T-helper 2 cell (primary cell): ENCODE measurements at places on chromosomes 16 and 17.

DNA sequence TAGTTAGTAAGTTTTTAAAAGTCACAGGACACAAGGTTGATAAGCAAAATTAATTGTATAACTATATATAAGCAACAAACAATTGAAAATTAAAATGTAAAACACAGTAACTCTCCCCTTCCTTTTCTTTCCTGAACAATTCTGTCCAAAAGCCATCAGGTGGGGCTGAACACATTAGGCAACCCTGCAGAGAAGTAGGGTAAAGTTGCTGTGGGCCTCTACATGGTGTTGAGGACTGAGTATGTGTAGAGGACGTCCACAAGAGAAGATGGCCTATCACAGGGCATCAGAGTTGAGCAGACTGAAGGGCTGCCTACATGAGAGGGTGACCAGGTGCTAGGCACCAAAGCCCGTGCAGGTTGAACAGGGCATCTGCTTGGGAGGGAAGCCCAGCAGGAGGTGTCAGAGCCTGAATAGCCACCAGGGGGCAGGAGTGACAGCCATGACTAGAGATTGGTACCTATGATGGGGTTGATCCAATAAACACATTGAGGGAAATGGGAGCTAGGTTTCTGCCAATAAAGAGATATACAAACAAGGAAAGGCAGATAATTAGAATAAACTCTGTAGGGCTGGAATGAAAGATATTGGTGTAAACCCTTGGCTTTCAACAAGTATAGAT is 415.1 kb downstream of the NPIPA8 start:
- DNase-seq: peak; percentile 11

GRCh38 chr17:77606146-77606864 is 352.2 kb upstream of the TNRC6C start:
- DNase-seq: no peak

DNA sequence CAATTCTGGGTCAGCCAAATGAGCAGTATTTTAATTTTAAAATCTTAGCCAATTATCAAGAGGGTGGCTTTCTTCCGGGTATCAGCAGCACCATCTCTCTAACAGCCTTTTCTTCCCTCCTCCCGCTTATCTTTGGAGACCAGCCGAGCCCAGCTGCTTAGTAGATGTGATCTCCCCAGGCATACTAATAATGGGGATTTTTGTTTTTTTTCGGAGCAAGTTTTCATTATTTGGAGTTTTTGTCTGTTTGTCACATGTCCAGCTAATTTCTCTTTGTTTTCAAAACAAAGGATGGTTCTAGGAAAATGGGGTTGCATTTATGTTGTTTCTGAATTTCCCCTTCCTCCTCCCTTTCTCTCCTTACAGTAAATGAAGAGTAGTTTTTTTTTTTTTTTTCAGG is 170.5 kb upstream of the MPHOSPH6 start:
- no peak for DNase-seq

GRCh38 chr16:14489460-14489859 is 140.6 kb downstream of the PARN start:
- DNase-seq: no peak

GRCh38 chr17:1137465-1137894 is 42.3 kb downstream of the ABR start:
- no peak for DNase-seq

DNA sequence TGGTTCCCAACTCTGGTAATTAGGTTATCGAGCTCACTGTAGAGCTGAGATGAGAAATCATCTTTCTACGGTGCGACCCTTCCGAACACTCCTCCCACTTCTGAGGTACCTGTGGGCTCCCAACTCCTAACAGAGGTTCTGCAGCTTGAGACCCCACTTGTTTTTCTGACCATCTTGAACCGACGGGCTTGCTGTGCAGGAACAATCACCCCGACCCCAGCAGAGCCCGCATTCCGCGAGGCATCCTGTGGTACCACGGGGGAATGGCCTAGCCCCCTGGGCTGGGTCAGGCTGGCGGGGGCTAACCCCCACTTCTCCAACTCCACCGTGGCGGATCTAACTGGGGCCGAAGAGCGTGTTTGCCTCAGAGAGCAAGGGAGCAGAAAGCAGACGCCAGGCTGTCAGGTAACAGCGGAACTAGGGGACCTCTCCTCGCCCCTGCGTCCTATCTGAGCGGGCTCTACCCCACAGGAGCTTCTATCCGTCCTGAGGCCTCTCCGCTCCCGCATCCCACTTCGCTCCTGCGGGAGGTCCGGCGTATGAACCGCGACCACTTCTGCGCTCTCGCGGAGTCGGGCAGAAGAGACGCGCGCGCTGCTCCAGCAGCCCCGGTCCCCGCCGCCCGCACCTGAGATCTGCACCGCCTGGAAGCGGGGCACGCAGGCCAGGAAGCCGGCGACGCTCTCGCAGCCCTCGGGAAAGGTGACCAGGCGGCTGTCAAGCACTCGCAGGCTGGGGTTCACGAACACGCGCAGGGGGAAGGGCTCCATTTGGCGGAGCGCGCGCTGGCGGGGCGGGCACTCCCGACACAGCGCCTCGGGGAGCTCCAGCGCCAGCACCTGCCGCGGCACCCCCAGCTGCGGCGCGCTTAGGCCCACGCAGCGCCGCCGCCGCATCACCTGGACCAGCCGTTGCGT is 761 bp downstream of the PDF start:
- DNase-seq: no peak

- no peak for DNase-seq
Measured at GRCh38 chr16:72262711-72263110, 90.8 kb upstream of the PMFBP1 start.

GRCh38 chr17:2511138-2511461 is 588 bp downstream of the METTL16 start:
- DNase-seq: no peak

- DNase-seq: no peak
Measured at GRCh38 chr17:40963838-40964237, 2.9 kb downstream of the KRT39 start.

DNA sequence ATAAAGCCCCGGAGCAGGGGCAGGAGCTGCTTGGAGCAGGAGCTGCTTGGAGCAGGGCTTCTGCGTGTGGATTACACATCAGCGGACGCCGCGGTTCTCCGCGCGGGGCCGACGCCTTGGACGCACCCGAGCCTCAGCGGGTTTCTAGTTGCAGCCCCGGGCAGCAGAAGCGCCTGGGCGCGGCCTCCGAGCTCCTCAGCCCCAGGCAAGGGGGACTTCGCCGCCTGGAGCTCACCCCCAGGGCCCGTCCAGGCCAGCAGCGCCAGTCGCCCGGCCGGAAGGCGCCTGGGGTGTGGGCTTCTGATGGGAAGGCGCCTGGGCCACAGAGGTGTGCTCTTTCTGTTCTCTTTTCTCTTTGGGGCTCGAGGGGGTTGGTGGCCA is 6.3 kb downstream of the FOXF1 start:
- DNase-seq: no peak

- peak; percentile 52 for DNase-seq
Measured at GRCh38 chr16:88737298-88738150, 31.2 kb downstream of the CTU2 start.

DNA sequence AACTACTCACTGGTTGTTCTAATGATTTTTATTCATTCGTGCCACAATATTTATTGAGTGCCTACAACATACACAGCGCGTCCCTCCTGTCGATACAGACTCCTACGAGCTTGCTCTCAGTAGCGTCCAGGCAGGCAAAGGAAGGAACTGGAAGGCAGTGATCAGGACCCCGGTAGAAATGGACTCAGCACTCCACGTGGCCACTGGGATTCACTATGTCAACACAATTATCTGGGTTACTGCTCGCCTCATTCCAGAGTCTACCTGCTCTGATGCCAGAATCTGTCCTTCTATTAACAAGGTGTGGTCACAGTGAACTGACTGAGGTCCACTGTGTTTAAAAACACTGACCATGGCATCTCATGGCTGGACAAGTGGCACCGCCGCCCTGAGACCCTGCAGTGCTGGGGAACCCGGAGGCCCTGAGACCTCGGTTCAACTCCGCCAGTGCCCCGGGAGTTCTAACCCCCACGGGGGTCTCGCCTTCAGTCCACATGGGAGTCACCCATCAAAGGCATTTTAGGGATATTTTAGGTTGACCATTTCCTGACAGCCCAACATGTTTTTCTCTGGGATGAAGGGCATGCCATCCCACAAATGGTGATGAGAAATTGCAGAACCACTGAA is 71.4 kb downstream of the ZFHX3 start:
- no peak for DNase-seq

DNA sequence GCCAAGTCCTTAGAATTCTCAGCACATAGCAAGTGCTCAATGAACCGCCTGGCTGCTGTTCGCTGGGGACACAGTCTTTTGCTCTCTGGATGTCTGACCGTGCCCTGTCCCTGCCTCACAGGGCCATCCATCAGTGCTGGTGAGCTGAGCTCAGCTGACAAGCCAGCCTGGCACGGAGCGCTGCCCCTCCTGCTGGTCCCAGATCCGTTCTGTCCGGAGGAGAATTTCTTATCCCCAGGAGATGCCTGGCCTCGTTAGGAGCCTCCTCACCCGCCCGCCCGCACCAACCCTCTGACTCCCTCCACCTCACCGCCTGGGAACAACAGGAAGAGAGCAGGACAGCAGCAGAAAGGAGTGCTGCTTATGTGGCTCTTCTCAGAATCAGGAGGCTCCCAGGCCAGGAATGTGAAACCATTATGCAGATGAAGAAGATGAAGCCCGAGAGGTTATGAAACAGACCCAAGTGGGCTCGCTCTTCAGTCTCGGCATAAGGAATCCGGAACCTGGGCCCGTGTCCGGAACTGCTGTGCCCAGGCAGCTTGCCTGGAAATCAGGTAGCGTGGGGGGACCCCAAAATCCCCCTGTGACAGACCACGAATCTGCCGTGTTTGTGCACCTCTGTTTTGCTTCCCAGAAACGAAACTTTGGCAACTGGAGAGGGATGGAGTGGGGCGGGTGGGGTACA is 28.8 kb upstream of the RMI2 start:
- DNase-seq: no peak

DNA sequence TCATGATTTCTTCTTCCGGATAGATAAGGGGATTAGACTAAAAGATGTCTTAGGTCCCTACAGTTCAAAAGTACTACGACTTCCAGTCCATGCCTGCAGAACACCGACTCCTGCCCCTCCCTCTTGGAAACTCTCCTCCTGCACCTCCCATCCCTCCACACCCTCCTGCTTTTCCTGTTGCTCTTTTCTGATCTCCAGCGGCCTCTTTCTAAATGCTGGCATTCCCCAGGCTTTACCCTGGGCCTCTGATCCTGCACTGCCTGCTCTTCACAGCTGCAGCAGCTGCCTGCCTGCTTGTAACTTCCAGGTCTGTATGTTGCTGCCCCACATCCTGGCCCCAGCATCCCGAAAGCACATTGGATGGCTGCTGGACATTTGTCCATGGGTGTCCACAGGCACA is 154.2 kb downstream of the KCNJ12 start:
- DNase-seq: no peak

DNA sequence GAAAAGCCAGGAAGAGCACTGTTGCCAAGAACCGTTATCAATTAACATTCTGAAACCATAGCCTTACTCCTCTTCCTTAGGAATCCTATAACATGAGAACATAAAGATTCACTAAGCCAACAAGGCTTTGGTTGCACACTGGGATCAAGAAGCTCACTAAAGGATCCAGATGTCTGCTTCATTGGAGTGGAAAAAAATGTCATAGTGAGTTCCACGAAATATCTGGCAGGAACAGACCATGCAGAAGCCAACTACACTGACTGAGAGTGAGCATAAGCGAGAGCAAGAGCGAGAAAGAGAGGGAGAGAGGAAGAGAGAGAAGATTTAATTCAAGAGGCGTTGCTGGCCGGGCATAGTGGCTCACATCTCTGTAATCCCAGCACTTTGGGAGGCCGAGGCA is 13.4 kb upstream of the MEIOC start:
- DNase-seq: no peak

- DNase-seq: no peak
Measured at GRCh38 chr16:67963292-67963661, 5.2 kb downstream of the SLC12A4 start.

DNA sequence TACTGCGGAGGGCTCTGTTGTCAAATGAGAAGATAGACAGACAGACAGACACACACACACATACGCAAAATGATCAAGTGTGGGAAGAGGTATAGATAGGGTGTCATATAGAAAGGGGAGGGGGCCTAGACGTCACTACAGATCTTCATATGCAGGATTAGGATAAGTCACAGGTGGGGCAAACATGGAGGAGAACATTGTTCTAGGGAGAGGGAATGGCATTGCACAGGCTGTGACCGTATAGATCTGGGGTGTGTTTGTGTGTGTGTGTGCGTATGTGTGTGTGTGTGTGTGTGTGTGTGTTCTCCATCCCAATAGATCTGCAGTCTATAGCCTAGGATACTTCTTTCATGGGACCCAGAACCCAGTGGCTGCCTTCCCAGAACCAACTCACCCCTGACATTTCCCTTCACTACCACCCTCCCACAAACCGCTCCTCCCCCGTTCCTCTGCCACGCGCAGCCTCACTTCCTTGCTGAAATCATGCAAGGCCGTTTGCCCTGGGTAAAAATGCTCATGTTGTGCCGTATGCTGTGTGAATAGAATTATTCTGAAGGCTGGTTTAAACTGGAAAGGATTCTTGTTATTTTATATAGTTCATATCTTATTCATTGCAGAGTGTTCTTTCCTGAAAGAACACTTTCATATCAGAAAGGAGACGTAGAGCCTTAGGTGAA is 50.5 kb upstream of the CCL1 start:
- DNase-seq: no peak

- DNase-seq: no peak
Measured at GRCh38 chr17:60284709-60285108, 107.2 kb downstream of the USP32 start.

DNA sequence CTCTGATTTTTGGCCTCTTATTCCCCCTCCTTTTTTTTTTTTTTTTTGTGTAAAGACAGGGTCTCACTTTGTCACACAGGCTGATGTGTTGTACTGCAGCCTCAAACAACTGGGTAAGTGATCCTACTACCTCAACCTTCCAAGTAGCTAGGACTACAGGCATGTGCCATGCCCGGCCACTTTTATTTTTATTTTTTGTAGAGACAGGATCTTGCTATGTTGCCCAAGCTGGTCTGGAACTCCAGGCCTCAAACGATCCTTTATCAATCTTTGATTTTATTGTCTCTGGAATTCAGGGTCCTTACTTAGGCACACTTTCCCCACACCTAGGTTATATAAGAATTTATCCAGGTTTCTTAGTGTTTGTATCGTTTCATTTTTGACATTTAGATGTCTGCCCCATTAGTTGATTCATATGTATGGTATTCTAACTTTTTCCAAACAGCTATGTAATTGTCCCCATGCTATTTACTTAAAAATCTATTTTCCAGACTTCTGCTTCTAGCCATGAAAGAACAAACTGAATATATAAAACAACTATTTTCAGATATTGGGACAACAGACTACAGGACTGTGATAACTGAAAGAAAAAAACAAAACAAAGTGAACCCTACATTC is 13.9 kb downstream of the CMC2 start:
- no peak for DNase-seq

DNA sequence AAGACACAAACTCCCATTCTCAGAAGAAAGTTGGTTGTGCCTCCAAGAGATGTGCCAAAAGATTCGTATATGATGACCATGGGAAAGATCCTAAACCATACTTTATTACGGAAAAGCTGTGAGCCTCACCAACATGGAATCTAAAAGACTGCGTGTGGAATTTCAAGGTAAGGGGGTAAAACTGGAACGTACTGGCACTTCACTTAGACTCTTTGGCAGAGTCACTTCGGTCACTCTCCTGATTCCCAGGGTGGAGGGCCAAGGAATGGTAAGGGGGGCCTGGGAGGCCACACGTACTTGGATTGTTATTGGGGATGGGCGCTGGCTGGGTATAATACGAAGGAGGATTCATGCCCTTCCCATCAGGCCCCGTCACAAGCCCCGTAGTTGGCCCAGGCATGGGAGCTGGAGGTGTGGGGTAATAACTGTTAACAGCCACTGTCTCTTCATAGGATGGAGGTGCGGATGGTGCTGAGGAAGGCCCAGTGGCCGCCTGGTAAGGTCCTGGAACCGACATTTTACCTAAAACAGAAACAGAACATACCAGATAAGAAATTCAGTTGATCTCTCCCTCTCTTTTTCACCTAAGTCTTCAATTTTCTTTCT is 30.4 kb downstream of the LITAF start:
- no peak for DNase-seq
